ENCODE measurements at places on chromosomes 11 and 22.

GRCh38 chr11:97615546-97615945, 1225.7 kb downstream of the JRKL start:
- DNase-seq: no peak

DNA sequence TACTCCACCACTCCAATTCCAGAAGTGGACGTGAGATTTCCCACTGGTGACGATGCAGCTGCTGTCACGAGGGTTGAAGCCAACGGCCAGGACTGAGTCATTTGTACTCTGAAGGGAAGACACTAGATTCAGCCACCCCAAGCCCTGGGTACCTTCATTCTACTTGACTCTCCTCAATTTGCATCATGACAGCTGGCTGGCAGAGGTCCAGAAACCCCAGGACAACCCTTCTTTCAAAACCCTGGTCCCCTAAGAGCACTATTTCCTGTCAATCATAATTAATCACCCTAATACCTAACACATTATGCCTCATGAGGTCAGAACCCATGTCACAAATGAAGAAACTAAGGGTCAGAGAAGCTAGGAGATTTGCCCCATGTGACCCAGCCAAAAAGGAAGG, 4.9 kb downstream of the EML3 start:
- no peak for DNase-seq

DNA sequence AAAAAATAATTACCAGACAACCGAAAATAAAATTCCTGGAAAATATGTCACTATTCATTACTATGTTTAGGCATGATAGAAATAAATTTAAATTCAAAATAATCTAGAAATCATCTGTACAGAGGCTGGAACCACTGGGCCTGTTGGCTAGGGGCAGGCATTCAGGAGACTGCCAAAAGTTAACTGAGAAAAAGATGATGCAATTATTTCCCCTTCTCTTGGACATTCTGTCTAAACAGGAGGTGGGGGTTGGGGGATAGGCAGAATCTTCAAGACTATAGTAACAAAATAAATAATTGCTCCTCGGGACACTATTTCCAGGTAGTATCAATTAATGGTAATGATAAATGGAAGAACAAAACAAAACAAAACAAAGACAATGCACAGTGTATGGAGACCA, 14.1 kb downstream of the BTBD10 start:
- no peak for DNase-seq

GRCh38 chr11:16049611-16050010, 306.7 kb downstream of the SOX6 start:
- no peak for DNase-seq

DNA sequence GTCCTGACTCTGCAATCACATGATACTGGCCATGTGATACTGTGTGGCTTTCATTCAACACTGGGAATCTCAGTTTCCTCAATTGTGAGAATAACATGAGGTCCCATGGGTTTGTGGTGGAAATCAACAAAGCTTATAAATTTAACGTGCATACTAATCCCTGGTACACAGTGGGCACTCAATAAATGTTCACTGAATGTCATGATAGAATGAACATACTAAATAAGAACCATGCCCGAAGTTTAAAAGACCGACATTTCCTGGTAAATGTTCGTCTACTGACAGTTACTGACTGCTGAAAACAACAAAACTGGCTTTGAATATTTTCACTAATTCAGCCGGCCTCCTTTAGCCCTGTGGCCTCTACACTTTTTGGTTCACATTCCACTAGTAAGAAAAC, 62.3 kb upstream of the CCT8L2 start:
- no peak for DNase-seq

GRCh38 chr22:25282346-25282670, 62.9 kb downstream of the CRYBB2 start:
- no peak for DNase-seq

GRCh38 chr11:33266393-33267215, 9.4 kb downstream of the HIPK3 start:
- DNase-seq: no peak

DNA sequence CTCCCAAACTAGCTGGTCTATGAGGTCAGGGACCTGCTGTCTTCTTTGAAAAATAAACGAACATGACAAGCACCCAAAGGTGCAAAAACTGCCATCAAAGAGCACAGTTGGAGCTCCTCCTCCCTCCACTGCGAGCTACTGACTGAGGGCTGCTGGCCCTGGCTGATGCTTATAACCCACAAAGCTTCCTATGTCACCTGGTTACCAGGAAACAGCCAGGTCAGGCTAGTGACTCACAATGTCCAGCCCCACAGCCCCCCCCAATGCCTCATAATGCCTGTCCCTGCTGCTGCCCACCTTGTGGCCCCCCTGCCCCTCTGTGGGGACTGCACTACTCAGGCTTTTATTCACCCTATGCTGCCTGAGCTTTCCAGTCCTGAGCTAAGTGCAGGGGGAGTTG, at the start of gene DRICH1:
TSS of gene DRICH1 (minus strand) at position 144 of the 400 bp plus-strand sequence. CDS start 298 bp downstream, outside the sequence.
- DNase-seq: no peak

- DNase-seq: no peak
Measured at GRCh38 chr11:17273668-17274282, 2.8 kb upstream of the NUCB2 start.

- DNase-seq: no peak
Measured at GRCh38 chr11:118918128-118918685, 7.5 kb downstream of the BCL9L start.

- DNase-seq: no peak
Measured at GRCh38 chr11:72078477-72078876, 1.9 kb downstream of the NUMA1 start.
